ENCODE measurements at places on chromosomes 2 and 18. TPM values are rescaled to one million over a fixed set of nuclear protein-coding genes. Genes with fewer than 3 reads are reported as not detected.

Gene PRSS56
- total RNA-seq, result not detected

Gene UGT1A4
- total RNA-seq, result not detected

Gene CACNB4
- total RNA-seq, result 4.5 TPM

Gene ASAP2
- total RNA-seq, result 28.2 TPM

Gene CCDC93
- 17.3 TPM for total RNA-seq

Gene CENPO
- 2.4 TPM for total RNA-seq

Gene MYO5B
- 6.3 TPM for total RNA-seq

Gene ABCG8
- total RNA-seq, result not detected

Gene UGT1A8
- total RNA-seq, result not detected

Gene PDE6D
- total RNA-seq, result 30.8 TPM

Gene PECR
- 18.8 TPM for total RNA-seq

Gene NEU4
- total RNA-seq, result 1.6 TPM

Gene RAX
- not detected for total RNA-seq

Gene NEU2
- total RNA-seq, result not detected

Gene ATP8B1
- 25.8 TPM for total RNA-seq

Gene TMEM182
- total RNA-seq, result 1.8 TPM

Gene ADCYAP1
- not detected for total RNA-seq

Gene LRRC30
- not detected for total RNA-seq
